ENCODE measurements at places on chromosomes 2 and 18.

GRCh38 chr2:147430408-147430807 is 414.4 kb upstream of the ACVR2A start:
- no peak for DNase-seq

- DNase-seq: no peak
Observed at GRCh38 chr2:70702711-70703395, 65.1 kb downstream of the ADD2 start.

DNA sequence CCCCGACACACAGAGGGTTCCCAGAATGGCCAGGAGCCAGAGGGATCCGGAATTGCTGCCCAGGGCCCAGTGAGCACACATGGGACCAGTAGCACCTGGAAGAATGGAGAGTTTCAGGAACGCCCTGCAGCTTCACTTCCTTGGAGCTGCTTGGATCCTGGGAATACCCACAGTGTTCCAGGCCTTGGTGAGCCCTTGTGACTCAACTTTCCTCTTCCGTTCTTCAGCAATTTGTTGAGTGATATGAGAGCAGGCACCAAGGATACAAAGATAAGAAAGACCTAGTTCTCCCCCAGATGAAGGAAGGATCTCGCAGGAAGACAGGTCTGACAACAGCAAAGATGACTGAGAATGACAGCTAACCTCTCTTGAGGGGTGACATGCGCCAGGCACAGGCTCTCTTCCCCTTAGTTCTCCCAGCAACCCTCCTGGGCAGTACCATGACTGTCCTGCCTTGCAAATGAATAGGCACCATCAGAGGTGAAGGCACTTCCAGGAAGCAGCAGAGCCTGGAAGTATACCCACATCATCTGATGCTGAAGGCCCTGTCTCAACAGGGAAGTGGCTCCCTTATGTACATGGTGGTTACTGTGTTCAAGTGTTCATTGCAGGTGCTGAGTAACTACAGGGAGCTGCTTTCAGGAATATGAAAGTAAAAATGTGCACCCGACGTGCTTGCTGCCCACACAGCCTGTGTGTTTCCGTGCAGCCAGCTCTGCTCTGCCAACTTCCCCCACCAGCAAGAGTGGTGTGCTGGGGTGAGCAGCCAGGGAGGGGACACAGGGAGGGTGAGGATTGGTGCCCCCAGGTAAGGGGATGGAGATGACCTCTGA is 116.2 kb downstream of the STPG4 start:
- no peak for DNase-seq

DNA sequence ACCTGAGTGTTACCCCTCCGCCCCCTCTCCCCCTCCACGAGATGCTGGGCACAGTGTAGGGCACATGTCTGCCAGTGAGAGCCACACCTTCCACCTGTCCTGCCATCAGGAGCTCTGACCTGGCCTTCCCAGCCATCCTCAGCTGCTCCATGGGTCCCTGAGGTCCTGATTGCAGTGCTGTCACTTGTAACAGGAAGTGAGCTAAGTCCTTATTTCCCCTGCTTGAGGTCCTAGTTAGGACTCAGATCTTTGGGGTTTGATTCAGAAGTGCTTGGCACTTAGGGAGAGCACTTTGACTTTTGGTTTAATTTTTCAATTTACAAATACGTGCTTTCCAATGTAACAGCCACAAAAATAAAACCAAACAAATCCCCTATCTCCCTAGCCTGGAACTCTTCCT is 125.5 kb downstream of the WDSUB1 start:
- no peak for DNase-seq

- no peak for DNase-seq
Observed at GRCh38 chr2:23100406-23100805, 284.6 kb upstream of the KLHL29 start.
